ENCODE measurements at places on chromosomes 7 and 10.
A peak's percentile ranks its signal among the peaks of the same experiment; 100 is the strongest.

GRCh38 chr7:83796760-83797159 lies 147.8 kb upstream of the SEMA3E start:
- no peak for DNase-seq

- DNase-seq: no peak
Measured at GRCh38 chr7:28908775-28909174, 49.4 kb downstream of the TRIL start.

DNA sequence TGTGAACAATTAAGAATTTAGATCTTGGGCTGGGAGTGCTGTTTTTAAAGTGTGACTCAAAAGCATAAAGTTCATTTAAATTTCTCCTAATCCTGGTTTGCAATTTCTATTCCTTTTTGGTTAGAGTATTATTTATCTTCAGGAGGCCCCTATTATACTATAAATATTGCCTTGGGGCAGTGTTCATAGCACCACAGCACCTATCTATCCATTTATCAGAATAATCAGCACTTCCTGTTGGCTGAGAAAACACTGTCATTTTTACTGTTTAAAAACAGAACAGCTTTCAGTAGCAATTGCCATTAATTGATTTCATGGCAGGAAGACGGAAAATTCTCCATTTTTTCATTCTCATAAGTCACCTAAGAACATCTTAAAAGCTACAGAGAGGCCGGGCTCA lies 111.4 kb downstream of the KIAA1217 start:
- no peak for DNase-seq

GRCh38 chr7:159023746-159024145 lies 120.9 kb downstream of the VIPR2 start:
- no peak for DNase-seq

GRCh38 chr10:73096449-73097304 lies at the start of gene P4HA1:
Gene P4HA1 (minus strand): TSS chr10:73096866. CDS start chr10:73074883, 21,983 bp downstream.
- peak; percentile 97 for DNase-seq

GRCh38 chr7:90792301-90792700 lies 196.2 kb downstream of the CDK14 start:
- no peak for DNase-seq

DNA sequence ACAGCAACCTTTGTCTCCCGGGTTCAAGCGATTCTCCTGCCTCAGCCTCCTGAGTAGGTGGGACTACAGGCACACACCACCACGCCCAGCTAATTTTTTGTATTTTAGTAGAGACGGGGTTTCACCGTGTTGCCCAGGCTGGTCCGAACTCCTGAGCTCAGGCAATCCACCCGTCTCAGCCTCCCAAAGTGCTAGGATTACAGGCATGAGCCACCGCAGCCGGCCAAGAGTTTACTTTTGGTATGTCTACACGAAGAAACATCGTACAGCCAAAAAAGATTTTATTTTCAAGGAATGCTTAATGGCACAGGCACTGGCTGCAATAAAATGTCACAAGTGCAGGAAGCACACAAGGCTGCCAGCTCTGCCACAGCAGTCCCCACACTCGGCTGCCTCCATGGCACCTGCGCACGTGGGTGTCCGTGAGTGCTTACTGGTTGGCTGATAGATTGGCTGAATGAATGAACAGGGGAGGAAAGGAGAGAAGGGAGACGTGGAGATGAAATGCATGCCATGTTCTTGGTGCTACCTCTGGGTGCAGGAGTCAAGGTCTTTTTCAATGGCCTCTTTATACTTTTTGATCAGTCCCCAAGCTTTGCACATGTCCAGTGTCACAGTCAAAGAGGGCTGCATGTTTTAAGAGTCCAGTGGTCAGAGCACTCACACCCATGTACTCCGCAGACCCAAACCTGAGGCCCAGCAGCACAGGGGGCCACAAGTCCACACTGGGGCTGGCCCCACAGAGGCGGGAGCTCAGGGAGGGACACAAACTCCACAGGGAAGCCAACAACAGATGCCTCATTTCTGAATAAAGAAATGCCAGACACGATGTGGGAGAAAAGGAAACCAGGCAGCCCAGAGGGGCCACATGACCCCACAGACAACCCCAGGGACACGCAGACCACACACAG lies 198.2 kb downstream of the MAD1L1 start:
- DNase-seq: no peak

DNA sequence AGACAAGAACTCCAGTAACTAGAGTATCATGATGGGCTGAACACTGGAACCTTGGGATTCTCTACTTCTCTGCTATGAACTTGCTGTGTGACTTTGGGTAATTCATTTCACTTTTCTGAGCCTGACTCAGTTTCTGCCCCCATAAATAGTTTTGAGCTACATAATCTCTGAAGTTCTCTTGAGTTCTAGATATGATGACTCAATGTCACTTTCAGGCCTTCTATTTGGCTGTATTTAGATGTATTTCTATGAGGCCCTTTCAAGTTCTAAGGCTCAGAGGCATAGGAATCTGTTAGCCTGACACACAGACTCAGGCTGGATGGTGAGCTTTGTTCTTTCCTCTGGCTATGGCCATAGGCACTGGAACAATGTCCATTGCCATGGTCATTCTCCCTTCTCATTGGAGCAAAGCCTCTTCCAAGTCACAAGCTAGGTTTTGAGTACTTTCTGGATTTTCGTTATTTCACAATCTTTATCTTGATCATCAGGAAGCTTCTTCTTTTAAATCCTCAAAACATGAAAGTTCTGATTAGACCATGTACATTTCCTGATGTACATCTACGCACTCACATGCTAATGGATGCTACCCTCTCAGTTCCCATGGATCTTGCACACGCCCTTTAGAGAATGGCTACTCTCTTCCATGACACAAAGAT lies 101.6 kb downstream of the TES start:
- no peak for DNase-seq

GRCh38 chr10:29780639-29781038 lies 145.9 kb upstream of the SVIL start:
- DNase-seq: no peak

DNA sequence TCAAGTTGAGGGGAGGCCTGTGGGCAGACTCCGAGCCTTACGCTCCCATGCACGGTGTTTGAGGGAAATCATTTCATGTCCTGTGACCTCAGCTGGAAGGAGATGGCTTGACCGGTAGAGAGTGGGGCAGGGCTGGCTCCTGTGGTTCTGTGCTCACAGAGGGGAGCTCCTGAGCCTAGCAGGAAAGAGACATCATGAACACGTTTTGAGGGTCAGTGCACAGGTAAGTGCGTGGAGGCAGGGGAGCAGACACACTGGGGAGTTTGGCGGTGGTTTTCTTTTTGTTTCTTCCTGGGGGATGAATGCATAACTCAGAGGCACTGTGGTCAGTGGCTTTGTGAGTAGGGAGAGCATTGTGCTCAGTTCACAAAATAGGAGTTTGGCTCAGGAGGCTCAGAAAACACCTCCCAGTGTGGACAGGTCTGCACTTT lies 22.5 kb downstream of the ADCY1 start:
- DNase-seq: no peak

DNA sequence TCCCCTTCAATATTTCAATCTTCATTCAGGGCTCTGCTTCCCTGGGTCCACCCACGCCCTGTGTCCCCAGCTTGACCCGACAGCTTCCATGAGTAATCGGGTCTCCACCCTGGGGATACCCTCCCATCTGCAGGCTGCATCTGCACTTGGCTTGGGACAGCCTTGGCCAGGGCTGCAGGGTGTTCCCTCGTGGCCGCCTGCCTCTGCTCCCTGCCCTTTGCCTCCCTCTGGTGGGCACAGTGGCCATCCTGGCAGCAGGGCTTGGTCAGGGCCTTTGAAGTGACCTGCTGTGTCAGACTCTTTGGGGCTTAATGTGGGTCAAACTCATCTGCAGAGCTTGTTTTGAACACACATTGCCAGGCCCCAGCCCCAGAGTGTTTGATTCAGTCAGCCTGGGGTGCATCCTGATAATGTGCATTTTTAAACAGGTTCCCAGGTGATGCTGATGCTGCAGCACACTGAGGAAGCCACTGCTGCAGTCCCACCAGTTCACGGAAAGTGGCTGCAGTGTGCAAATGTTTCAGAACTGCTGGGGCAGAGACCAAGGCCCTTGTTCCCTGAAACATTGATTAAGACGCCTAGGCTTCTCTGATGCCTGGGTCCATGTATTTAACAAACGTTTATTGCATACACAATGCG lies 80.7 kb upstream of the SEC61G start:
- no peak for DNase-seq

- no peak for DNase-seq
Measured at GRCh38 chr10:122323941-122324675, 50.4 kb upstream of the PLEKHA1 start.

GRCh38 chr7:104958371-104958865 lies 55.6 kb upstream of the KMT2E start:
- DNase-seq: no peak

DNA sequence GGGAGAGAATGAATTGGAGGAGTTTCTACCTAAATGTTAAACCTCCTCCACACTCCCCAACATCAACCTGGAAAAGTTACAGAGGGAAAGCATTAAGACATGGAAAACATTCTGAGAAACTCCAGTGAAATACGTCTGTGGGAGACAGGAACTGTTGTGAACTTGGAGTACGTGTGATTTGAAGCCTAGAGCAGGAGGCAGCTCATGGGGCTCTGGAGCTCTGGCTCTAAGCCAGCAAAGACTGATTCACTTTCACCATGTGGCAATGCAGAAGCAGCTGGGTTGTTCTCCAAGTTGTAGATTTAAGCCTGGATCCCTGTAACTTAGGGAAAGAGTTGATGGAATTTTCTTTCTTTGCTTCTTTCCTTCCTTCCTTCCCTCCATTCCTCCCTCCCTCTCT lies 503.2 kb downstream of the NRG3 start:
- DNase-seq: no peak

DNA sequence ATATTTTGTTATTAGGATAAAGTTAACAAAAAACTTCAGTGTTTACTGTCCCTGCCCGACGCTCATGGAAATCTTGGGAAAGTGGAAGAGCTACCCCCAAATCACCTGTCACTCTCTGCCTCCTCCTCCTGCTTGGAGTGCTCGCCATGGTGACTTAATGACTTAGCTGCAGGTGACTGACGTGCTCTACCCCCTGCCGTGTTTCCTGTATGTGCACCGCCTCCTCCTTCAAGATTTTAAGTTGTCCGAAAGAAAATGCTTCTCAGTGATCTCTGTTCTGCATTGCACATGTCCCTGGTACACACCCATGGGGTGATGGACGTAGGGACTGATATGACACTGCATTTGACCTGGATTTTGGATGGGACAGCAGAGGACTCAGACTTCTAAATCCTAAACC lies 338.8 kb upstream of the SHH start:
- no peak for DNase-seq

DNA sequence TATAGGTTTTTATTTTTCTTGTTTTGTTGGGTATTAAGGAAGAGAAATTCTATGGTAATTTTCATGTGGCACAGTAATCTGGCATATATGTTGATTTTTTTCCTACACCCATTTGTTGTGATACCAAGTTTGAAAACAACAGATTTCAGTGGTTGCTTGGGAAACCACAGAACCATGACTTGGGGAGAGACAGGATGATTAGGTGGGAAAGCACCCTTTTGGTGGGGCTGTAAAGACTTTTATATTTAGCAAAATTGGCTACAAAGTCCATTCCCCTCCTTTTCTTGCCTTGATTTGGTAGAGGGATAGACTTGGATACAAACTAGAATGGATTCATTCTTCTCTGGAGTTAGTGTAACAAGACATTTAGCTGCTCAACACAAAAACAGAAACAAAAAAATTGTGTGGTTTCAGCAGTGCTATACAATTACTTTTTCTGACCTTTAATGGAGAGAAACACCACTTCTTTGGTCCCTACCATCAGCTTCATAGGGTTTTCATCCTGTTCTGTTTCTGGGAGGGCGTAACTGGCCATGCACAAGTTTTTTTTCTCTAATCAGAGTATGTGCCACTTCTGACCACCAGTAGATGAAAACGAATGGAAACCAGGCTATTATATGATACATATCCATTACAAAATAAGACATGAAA lies 52.7 kb downstream of the FIGNL1 start:
- no peak for DNase-seq

DNA sequence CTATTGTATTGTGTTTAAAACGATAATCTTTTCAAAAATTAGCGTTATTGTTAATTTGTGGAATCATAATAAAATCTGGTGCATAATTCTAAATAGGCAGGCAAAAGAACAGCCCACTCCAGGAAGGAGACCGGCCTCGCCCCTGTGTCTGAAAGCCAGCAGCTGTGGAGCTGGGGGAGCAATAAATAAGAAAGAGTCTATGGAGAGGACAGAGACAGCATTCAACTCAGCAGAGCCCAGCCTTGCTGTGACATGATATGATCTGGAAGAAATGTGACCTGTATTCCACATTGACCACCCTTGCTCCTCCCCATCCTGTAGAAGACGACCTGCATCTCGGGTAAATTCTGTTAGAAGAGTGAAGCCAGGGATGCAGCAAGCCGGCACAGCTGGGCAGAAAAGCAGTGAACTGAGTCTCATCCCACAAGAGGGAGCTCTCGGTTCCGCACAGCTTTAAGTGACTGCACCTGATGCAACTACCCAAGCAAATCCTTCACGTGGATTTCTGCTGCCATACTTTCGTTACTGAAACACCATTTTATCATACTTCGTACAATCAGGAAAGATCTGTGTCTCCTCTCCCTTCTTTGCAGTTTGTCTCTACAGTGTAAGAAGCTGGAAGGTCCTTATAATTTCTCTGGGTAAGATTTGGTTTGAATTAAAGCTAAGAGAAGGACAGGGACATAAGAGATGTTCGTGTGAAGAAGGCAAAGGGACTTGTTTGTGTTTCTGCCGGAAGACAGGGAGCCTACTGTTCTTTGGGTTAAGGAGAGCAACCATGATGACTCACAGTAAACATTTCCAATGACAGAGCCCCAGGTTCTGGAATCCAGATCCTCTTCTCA lies 427.1 kb downstream of the GPAM start:
- peak; percentile 33 for DNase-seq

DNA sequence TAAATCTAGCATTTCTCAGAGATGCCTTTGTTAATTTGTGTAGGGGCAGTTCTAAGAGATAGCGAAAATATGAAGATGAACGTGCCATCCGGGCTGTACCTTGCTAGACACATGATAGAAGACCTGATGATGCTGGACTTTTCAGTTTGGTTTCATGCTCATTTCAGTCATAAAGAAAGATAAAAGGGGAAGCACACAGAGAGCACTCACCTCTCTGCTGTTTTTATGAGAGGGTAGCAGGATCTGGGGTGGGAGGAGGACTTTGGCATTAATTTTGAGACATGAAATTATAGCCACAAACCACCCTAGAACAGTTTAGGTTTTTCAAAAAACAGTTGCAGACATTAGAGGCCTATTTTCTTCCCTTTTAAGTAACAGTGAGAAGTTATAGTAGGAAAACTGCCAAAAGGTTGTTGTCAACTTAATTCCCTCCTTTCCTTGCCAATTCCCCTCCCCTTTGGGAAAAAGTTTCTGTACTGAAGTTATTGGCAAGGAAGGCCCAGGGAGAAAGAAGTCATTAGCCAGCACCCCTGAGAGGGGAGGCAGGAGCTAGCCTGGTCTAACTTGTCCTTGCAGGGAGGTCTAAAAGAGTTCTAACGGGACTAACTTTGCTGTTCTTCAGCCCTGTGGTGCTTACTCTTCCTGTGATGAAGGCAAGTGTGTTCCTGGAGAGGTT lies 2.6 kb downstream of the ST7 start:
- DNase-seq: peak; percentile 8

DNA sequence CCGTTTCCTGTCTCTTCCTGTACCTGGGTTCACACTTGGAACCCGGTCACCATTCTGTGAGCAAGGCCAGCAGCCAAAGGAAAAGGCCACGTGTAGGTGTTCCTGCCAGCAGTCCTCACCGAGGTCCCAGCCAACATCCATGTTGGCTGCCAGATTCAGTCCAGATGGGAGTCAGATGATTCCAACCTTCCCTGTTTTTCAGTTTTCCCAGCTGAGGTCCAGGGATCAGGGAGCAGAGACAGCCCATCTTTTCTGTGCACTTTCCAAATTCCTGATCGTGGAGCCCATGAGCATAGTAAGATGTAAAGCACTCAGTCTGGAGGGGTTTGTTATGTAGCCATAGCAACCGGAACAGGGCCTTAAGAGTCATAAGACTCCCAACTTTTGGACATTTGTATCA lies 3.9 kb upstream of the PVRIG start:
- peak; percentile 95 for DNase-seq

Data from G401 (cell line).